GM23338 (cell line): ENCODE measurements at places on chromosomes 6 and 20. TPM values are rescaled to one million over a fixed set of nuclear protein-coding genes. Genes with fewer than 3 reads are reported as not detected.

KIAA1755 gene
- not detected in 2 replicates for polyA plus RNA-seq

ZSCAN23 gene
- polyA plus RNA-seq, result 0.30 and 1.9 TPM in 2 replicates

LINC00237 gene
- polyA plus RNA-seq, result 2.0 and 2.6 TPM in 2 replicates

CPXM1 gene
- 15.3 and 17.0 TPM in 2 replicates for polyA plus RNA-seq

FRMD1 gene
- 2.0 and 2.1 TPM in 2 replicates for polyA plus RNA-seq

NOTCH4 gene
- 2.6 and 2.7 TPM in 2 replicates for polyA plus RNA-seq

SPINT4 gene
- polyA plus RNA-seq, result not detected in 2 replicates

SPATA25 gene
- polyA plus RNA-seq, result 0.50 TPM in 1 of 2 replicates, not detected in the other

ZNF334 gene
- 7.9 and 12.4 TPM in 2 replicates for polyA plus RNA-seq

CCM2L gene
- 4.9 and 6.4 TPM in 2 replicates for polyA plus RNA-seq

DEF6 gene
- 3.2 and 5.1 TPM in 2 replicates for polyA plus RNA-seq

GMPR gene
- polyA plus RNA-seq, result 0.23 and 0.64 TPM in 2 replicates

RSPO3 gene
- 0.30 TPM in 1 of 2 replicates, not detected in the other for polyA plus RNA-seq

KCTD20 gene
- 7.1 and 7.4 TPM in 2 replicates for polyA plus RNA-seq

MCHR2 gene
- not detected in 2 replicates for polyA plus RNA-seq

TRAPPC3L gene
- not detected in 2 replicates for polyA plus RNA-seq

TUBB2B gene
- polyA plus RNA-seq, result 355 and 376 TPM in 2 replicates

CLPSL2 gene
- 2.9 and 3.6 TPM in 2 replicates for polyA plus RNA-seq

DZANK1 gene
- 6.1 and 7.9 TPM in 2 replicates for polyA plus RNA-seq

C4B gene
- polyA plus RNA-seq, result 0.19 and 0.57 TPM in 2 replicates

DDR1 gene
- 58.3 and 71.6 TPM in 2 replicates for polyA plus RNA-seq

HAO1 gene
- not detected in 2 replicates for polyA plus RNA-seq

HSPA1L gene
- 0.44 and 0.49 TPM in 2 replicates for polyA plus RNA-seq

AKAP12 gene
- 120 and 137 TPM in 2 replicates for polyA plus RNA-seq

NFYA gene
- polyA plus RNA-seq, result 10.2 and 10.8 TPM in 2 replicates

THBS2 gene
- polyA plus RNA-seq, result 7.8 and 7.9 TPM in 2 replicates

FAM209B gene
- polyA plus RNA-seq, result 0.68 and 1.1 TPM in 2 replicates

RIPOR3 gene
- 3.9 and 4.9 TPM in 2 replicates for polyA plus RNA-seq

TRIM10 gene
- polyA plus RNA-seq, result not detected in 2 replicates

NRN1 gene
- polyA plus RNA-seq, result 0.42 and 0.71 TPM in 2 replicates

SALL4 gene
- 122 and 123 TPM in 2 replicates for polyA plus RNA-seq

DDO gene
- polyA plus RNA-seq, result not detected in 2 replicates

GPX5 gene
- polyA plus RNA-seq, result 0.14 TPM in 1 of 2 replicates, not detected in the other

HEY2 gene
- polyA plus RNA-seq, result 7.7 and 8.5 TPM in 2 replicates

GINM1 gene
- polyA plus RNA-seq, result 23.5 and 24.1 TPM in 2 replicates

PRND gene
- polyA plus RNA-seq, result 0.09 TPM in 1 of 2 replicates, not detected in the other

PRSS16 gene
- 8.7 and 13.8 TPM in 2 replicates for polyA plus RNA-seq

UFL1 gene
- polyA plus RNA-seq, result 8.8 and 9.9 TPM in 2 replicates

DAAM2 gene
- 1.4 and 2.2 TPM in 2 replicates for polyA plus RNA-seq

COL21A1 gene
- 3.4 and 5.0 TPM in 2 replicates for polyA plus RNA-seq

CLVS2 gene
- polyA plus RNA-seq, result 0.08 and 0.14 TPM in 2 replicates

OVOL2 gene
- 10.6 and 11.5 TPM in 2 replicates for polyA plus RNA-seq

PPIL6 gene
- 0.54 and 1.7 TPM in 2 replicates for polyA plus RNA-seq

GJA1 gene
- polyA plus RNA-seq, result 262 and 279 TPM in 2 replicates

COX4I2 gene
- 0.63 and 1.1 TPM in 2 replicates for polyA plus RNA-seq

RAET1L gene
- polyA plus RNA-seq, result not detected in 2 replicates

EYS gene
- polyA plus RNA-seq, result 0.35 and 0.52 TPM in 2 replicates

SYNJ2 gene
- 2.5 and 2.8 TPM in 2 replicates for polyA plus RNA-seq

SNAI1 gene
- polyA plus RNA-seq, result 7.9 and 8.4 TPM in 2 replicates

QKI gene
- 53.7 and 60.8 TPM in 2 replicates for polyA plus RNA-seq

ACOT8 gene
- polyA plus RNA-seq, result 42.0 and 43.1 TPM in 2 replicates

CFAP61 gene
- polyA plus RNA-seq, result 0.21 TPM in 1 of 2 replicates, not detected in the other

LZTS3 gene
- polyA plus RNA-seq, result 9.7 and 10.7 TPM in 2 replicates

TAAR2 gene
- not detected in 2 replicates for polyA plus RNA-seq

AVP gene
- 0.60 and 1.4 TPM in 2 replicates for polyA plus RNA-seq

FBXO30 gene
- 6.5 and 6.7 TPM in 2 replicates for polyA plus RNA-seq

GGTLC1 gene
- not detected in 2 replicates for polyA plus RNA-seq
